ENCODE measurements at places on chromosomes 5 and 9. TPM values are rescaled to one million over a fixed set of nuclear protein-coding genes. Genes with fewer than 3 reads are reported as not detected.

The DNM1 gene
- total RNA-seq, result 16.2 TPM

The SPATA6L gene
- total RNA-seq, result 2.5 TPM

The CBY3 gene
- total RNA-seq, result not detected

The PCDHB4 gene
- 0.48 TPM for total RNA-seq

The GRAMD2B gene
- total RNA-seq, result 44.2 TPM

The ESM1 gene
- total RNA-seq, result 3.8 TPM

The RFX3 gene
- total RNA-seq, result 4.4 TPM

Data from kidney epithelial cell (primary cell).